Activated CD4-positive, alpha-beta T cell treated with anti-CD3 and anti-CD28 coated beads, Interleukin-2, amount 50 U/mL, for 48 hours (primary cell): ENCODE measurements at places on chromosomes 5 and 9.
A peak's percentile ranks its signal among the peaks of the same experiment; 100 is the strongest.

GRCh38 chr5:9869616-9870288 lies 239.6 kb upstream of the TAS2R1 start:
- no peak for DNase-seq

- no peak for DNase-seq
Measured at GRCh38 chr9:77399964-77400363, 222.6 kb downstream of the VPS13A start.

DNA sequence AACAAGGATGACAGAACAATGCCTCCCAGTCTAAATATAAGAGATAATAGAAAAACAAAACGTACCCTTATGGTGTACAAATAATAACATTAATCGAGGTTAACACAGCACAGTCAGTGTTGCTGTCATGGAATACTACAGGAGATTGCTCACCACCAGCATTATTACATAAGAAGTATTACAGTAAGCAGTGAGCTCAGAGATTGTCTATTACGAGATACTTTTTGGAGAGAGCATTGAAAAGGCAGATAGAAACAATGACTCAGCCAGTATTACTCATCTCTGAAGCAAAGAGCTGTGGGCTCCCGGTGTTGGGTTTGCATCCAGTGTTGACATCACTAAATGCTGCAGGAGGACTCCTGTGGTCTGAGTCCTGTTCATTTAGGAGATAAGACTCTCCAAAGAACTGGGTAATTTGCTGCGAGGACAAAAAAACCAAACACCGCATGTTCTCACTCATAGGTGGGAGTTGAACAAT lies 191.9 kb upstream of the SEMA6A start:
- DNase-seq, result peak; percentile 3

DNA sequence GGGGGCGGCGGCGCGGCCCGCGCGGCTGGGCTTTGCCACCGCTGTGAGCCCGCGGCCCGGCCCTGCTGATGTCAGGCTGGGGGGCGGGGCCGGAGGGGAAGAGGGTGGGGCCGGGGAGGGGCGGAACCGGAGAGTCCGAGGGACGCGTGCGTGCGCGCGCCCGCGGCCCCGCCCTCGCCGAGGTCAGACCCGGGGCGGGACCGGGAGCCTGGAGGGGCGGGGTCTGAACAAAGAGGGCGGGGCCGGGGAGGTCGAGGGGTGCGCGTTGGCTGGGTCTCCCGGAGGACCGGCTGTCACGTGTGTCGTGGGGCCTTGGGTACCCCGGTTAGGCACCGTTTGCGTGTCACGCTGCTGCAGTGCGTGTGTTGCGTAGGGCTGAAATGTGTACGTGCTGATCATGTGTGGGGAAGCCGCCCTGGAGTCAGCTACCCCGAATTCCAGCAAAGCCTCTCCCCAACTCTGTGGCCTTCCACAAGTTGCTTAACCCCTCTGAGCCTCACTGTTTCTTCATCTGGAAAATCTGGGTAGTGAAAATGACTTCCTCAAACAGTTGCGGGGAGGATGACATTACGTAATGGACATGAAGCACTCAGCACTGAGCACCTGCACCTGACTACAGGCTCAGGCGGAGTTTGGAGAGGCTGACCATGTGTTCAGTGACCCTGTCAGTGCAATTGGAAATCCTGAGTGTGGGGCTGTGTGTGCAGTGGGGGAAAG lies at the start of gene RALGDS:
Gene RALGDS, minus strand, starts transcription at position 43 of the 717 bp plus-strand sequence. CDS start 86 bp downstream, outside the sequence.
- DNase-seq, result peak; percentile 93

DNA sequence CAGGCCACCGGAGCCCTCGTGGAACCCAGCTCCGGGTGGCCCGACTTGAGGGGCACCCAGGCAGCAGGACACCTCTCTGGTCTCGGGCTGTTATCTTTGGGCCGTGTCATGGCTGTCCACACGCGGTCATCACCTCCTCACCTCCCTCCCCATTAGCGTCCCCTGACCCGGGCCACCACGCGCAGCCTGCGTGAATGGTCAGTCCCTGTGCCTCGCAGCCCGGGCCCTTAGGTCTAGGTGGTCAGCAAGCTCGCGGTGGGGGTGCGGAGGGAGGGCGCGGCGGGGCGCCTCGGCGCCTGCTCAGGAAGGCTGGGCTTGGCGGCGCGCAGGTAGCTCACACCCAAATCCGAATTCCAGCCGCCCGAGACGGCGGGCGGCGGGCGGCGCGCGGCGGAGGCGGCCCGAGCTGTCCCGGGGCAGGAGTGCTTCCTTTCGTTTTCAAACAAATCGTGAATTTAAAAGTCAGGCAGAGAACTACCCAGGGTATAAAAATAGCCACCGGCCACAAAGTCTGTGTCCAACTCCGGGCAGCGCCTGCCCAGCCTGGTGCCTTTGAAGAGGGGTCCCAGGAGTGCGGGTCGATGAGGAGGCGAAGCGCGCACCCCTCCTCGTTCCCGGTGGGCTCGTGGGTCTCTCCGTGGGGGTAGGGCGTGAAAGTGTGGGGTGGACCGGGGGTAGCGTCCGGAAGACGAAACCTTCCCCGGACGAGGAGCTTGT lies 1.0 kb upstream of the RXRA start:
- DNase-seq, result peak; percentile 14

DNA sequence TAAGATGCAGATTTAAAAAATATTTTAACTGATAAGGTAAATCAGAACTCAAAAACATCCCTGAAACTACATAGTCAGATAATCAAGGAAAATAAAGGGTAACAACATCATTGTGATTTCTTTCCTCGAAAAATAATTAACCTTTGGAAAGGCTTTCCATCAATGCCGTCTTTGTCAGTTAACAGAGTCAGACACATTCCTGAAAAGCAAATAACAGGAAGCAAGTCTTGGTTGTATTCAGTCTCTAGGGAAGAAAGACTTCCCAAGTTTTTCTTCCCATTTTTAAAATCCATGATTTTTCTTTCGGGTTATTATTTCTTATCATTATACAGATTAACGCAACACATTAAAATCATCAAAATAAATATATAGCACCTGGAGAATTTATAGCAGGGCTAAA lies 256.4 kb upstream of the CDH6 start:
- no peak for DNase-seq

DNA sequence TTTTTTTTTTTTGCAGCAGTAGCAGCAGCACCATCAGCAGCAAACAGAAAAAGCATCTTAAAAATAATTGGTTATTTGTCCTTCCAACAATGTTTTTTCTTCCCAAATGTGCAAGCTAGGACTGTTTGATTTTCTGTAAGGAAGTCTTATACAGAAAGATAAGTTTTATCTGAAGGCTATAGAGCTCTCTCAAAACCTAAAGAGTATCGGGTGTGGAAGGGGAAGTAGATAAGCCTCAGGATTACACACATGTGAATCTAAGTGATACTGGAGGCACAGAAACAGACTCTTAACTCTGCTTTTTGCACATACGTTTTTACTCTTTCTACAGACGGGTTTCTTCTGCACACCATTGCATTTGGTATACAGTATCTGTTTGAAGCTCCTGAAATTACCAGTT lies 184.4 kb upstream of the FTMT start:
- no peak for DNase-seq

GRCh38 chr5:156432830-156433105 lies 105.8 kb downstream of the SGCD start:
- no peak for DNase-seq

- peak; percentile 41 for DNase-seq
Measured at GRCh38 chr5:65480306-65480865, 1.3 kb downstream of the ADAMTS6 start.

DNA sequence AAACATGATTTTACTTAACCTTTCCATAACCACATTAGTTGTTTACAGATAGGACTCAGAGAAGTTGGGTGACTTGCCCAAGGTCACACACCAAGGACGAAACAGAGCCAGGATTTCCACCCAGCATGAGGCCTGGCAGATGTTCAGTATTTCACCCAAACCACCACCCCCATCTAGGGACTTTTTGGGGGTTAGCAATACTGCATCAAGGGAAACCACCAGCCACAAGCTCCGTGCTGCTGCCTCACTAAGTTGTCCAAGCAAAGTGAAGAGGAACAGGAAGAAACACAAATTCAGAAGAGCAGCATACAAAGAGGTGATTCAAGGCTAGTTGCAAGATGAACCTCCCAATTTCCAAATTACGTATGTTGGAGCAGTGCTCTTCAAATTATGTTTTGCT lies 219.6 kb upstream of the RORB start:
- no peak for DNase-seq

DNA sequence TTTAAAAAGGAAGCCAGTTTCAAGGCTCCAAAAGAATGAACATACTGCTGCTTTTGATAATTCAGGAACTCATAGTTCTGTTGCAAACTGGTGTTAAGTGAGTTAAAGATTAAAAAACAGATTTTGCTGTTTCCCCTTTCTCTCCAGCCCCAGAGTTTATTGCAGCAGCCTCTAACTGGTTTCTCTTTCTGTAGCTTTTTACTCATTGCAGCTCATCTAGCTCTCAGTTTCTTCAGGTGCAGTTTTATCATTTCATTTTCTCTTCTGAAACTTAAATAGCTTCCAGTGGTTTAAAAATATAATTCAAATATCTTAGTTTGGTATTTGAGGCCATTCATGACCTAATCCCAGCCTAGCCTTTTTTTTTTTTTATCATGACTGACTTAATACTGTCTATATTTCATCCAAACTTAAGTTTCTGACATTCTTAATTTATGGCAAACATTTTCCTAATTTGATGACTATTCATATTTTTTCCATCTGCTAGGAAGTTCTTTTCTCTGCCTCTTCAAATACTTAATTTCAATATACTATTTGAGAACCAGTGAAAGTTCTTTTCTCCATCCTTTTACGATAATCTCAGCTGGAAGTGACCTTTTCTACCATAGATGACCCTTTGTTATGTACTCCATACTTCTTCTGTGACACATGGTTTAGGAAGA lies 252.7 kb upstream of the GRIA1 start:
- DNase-seq, result no peak

- DNase-seq, result peak; percentile 8
Measured at GRCh38 chr9:130498298-130498917, 53.6 kb downstream of the ASS1 start.

DNA sequence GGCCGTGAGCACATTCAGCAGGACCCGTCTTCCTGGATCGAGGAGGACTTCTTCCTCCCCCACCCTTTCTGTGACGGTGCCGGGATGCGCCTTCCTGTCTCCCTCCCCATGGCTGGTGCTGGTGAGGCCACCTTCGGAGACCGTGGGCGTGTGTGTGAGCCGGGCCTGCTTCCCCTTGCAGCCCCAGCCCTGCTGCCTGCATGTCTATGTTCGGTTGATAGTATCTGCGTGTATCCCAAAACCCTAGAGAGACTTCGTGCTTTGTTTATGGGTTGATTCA lies 12.8 kb downstream of the CEP72 start:
- no peak for DNase-seq

DNA sequence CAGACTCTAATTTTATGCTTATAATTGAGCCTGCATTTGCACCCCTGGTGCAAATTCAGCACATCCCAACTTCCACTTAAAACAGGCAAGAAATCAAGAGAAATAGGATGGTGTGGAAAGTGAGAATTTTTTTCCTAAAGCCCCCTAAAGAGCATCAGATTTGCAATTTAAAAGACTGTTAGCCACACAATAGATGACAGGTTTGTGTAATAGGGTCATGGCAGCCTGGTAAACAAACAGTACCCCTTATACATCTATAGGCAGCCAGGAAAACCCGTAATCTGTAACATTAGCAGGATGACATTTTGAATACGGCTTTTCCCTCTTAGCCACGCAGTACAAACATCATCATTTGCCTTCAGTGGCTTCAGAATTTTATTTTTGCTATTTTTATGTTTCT lies 17.2 kb downstream of the EBF1 start:
- DNase-seq, result no peak

- DNase-seq, result no peak
Measured at GRCh38 chr5:102036927-102037326, 259.2 kb downstream of the SLCO4C1 start.

GRCh38 chr5:29935371-29935770 lies 1258.1 kb upstream of the CDH6 start:
- no peak for DNase-seq

DNA sequence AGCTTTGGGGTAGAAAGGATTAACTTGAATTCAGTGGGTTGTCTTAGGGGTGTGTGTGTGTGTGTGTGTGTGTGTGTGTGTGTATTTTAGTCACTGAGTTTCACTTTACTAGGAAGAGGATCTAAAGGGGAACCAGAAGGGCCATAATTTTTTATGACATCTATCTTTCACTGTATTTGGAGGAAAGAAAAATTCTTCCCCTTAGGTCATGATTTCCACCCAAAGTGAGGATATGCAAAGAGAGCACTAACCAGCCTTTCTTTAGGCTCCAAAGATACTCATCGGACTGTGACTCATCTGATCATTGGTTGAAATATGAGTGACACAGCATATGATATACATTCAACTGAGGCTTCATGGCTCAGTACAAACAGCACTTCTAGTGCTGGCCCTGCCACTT lies 75.2 kb upstream of the RASGRF2 start:
- no peak for DNase-seq

DNA sequence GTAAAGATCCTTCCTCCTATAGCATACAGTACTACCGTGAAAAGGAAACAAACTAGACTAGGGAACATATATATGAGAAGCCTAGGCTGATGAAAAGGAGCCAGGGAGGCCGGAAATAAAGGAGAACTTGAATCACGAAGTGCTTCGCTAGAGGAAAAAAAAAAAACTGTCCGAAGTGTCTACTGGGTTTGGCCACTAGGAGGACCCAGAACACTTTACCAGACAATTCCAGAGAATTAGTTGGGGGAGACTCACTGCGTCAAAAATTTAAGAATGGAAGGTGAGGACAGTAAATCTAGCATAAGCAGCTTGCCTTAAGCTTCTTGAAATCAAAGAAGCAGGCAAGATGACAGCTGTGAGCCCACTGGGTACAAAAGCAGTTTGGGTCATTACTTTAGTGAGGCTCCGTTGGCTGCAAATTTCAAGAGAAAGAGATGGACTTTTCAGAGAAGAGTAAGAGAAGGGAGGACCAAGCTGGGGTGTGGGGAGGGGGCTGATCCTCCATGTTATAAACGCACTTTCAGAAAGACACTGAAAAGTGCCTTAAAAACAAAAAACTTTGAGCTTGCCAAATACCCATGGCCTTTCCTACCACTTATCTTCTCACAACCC lies 47.4 kb downstream of the P4HA2 start:
- no peak for DNase-seq

DNA sequence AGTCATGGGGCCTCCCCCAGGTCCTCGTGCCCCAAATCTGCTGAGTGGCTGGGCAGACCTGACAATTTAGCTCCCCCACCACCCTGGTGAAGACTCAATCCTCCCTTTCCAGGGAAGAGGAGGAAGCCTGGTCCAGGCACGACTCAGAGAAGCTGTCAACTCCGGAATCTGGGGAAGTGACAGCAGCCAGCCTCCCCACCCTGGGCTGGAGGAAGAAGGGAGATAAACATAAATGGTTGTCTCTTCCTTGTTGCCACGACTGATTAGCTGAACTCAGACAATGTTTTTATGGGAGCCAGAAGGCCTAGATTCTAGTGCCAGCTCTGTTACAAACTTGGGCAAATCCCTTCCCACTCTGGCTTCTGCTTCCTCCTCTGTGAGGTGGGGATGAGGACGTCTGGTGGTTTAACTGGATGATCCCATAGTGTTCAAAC lies 15.4 kb downstream of the CCDC69 start:
- no peak for DNase-seq

GRCh38 chr9:36728651-36729520 lies 156.2 kb downstream of the MELK start:
- DNase-seq, result peak; percentile 85

DNA sequence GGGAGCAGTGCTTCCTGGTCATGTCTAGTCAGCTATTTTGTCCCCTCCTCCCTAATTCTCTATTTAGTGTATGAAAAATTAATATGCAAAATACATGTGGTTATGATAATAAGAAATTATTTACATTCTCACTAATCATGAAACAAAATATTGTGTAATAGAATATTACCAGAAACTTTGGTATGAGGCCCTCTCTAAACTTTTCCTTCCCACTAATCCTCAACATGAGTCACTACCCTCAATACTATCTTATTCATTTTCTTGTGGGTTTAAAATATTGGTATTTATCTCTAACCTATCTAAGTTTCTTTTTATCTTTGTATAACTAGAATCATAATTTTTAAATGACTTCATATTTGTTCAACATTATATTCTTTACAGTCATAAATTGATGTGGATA lies 545.9 kb upstream of the PTPRD start:
- no peak for DNase-seq
